ENCODE measurements at places on chromosomes 1 and 21. TPM values are rescaled to one million over a fixed set of nuclear protein-coding genes. Genes with fewer than 3 reads are reported as not detected.

DNA sequence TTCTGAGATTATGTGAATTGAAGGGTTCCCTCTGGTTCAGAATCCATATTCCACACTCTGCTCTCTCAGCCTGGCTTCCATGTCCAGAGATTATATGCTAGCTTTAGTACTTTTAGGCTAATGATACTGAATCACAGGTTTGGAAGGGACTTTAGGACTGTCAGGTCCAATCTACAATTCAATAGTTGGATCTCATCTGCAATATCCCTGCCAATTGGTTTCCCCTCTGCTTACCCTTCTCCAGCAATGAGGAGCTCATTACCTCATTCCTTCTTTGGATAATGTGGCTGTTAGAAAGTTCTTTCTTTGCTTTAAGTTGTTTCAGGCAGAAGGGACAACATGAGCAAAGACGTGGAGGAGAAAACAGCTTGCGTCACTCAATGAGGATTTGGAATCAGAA lies 245.3 kb downstream of the PLPP3 start:
- DNase-seq, result no peak

The ATP1A2 gene
- 0.54 TPM for total RNA-seq

GRCh38 chr1:97919585-97920261 lies 1.1 kb downstream of the DPYD start:
- DNase-seq, result no peak

DNA sequence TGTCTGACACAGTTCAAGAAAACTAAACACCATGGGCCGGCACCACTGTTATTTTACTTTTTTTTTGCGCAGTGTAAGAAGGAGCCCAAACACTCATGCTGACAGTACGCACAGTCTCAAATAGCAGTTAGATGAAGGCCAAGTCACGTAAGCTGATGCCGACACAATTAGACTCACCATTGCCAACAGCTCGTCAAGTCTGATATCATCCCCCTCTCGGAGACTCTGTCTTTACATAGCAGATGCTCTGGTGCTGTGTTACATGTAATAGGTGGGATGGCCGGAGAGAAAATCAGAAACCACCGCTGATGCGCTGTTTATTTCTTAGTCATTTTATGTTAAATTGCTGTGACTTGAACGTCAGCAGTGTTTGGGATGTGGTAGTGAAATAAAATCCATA lies 49.3 kb downstream of the TGFB2 start:
- DNase-seq, result no peak

The BTG2 gene
- 192 TPM for total RNA-seq

DNA sequence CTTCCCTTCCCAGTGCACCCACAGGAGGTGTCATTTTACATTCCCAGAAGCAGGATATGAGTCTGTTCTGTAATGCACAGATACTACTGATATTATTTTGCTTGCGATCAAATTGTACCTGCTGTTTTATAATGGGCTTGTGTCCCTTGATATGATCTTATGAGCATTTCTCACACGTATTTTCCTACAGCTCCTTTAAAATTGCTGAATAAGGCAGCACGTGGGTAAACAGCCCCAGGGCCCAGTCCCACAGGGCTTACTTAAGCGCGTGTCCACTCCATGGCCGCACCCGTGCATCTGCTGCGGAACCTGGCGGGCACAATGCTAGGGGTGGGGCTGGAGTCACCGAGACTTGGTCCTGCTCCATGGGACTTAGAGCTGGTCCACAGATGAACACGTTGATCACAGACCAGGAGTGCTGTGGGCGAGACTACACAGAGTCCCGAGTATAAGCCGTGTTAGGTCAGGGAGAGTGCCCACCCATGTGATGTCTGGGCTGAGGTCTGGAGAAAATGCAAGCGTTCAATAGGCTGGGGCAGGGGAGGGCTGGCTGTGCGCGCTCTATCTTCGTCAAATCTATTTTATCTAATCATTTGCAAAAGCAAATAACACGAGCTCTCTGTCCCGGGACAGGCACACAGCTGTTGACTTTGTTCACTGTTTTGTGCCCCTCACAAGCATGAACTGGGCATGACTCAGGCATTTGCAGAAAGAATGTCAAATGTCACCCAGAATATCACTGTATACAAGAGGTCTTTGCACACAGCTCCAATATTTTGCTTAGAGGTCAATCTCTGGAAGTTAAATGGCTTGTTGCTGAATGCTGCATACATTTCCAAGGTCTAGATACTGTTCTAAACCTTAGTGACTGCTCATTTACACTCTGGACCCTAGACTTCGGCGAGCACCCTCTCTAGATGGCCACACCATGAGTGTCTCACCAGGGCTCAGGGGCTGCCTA lies 119.3 kb downstream of the CRYAA start:
- DNase-seq, result no peak

The CBR3 gene
- not detected for total RNA-seq

DNA sequence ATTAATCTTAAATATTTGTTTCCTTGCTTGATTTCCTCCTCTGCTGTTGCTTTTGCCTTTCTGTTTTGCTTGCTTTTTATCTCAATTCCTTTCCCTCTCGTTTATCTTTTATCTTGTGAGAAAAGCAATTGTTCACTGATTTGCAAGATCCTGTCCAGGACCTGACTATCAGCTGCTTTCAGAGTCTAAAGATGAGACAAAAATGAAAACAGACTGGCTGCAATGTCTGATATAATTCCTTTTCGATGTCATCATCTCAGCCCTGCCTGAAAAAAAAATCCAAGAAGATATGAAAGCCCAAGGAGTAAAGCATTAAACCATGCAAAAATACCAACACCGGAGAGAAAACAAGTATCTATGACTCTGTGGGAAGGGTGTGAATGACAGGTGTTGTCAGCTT lies 225.5 kb downstream of the PATJ start:
- no peak for DNase-seq

The FCRLA gene
- not detected for total RNA-seq

DNA sequence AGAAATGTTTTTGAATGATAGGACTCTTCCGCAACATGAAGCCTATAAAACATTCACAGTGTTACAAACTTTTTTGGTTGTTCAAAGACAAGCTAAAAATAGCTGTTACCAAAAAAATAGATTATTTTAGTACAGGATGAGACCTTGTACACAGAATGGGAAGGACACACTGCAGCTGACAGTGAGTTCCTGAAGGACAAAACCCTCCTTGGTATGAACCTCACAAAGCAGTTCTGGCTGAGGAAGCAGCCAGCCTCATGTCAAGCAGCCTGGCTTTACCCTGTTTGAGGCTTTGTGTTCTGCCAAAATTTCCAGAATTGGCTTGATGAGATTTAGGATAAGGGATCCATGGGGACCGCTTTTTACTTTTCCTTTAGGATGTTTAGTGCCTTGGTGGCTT lies 93.7 kb downstream of the RGL1 start:
- DNase-seq, result no peak

GRCh38 chr1:225888898-225889601 lies at the start of gene LEFTY1:
Gene LEFTY1, minus strand, starts transcription at chr1:225889146. Its CDS starts 80 bp downstream, at chr1:225889066.
- DNase-seq, result no peak

The LRRC39 gene
- 1.7 TPM for total RNA-seq

The ALPL gene
- total RNA-seq, result 0.59 TPM

- DNase-seq, result no peak
These were observed 69.9 kb upstream of the ZC3H11B start for GRCh38 chr1:219682788-219683187.

The SYT14 gene
- total RNA-seq, result 1.7 TPM

The OR2L13 gene
- not detected for total RNA-seq

DNA sequence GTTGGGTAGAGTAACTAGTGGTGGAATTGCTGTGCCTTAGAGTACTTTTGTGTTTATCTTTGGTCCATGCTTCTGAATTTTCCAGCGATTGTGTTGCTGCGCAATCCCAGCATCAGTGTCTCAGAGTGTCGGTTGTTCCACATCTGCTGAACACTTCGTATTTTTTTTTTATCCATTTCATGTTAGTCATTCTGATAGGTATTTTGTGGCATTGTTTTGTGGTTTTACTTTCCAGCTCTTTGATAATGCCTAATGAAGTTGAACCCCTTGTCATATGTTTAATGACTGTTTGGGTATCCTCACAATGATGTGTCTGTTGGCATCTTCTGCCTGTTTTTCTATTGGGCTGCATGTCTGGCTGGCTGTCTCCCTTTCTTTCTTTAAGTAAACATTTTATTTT lies 13.6 kb downstream of the TUFT1 start:
- no peak for DNase-seq

- DNase-seq, result no peak
These were observed 414.0 kb downstream of the PRDM2 start for GRCh38 chr1:14113841-14114567.

The MX2 gene
- 3.9 TPM for total RNA-seq

DNA sequence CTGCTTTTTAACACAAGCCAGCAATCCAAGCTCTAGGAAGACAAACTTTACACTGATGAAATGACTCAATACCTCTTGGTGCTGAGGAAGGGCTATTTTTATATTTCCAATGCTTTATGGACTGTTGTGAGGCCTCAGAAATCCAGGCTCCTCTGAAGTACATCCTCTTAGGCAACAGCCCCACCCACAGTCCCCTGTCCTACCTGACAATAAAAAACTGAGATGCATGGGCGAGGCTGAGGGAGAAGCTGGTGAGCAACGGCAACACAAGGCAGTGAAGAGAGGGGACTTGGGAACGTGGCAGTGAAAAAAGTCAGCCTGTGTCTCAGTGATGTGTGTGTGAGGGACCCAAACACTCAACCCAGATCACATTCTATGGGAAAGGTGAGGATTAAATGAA lies 10.1 kb upstream of the CPT2 start:
- no peak for DNase-seq

The RNU1-1 gene
- total RNA-seq, result 3,945 TPM

DNA sequence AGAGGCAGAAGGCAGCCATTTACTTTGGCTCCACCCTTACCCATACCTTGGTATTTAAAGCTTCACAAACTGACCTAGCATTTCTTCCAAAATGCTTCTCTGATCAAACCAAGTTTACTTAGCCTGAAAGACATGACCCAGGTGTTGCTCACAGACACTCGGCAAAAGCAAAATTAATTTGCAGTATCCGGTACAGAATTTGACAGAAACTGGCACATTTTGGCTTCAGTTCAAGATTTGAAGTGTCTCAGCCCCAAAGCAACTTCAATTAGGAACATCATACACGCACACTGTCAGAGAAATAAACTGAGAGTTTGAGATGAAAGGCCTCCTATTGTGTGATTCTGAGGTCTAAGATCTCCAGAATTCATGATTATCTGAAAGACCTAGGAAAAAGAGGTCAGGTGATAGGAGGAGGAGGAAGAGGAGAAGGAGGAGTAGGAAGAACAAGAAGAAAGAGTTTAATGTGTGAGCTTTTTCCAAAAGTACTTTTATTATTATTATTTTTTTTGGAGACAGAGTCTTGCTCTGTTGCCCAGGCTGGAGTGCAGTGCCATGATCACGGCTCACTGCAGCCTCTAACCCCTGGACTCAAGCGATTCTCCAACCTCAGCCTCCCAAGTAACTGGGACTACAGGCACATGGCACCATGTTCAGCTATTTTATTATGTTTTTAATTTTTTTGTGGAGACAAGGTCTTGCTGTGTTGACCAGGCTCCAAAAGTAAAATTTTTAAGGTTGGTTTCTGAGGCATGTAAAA lies 143.6 kb downstream of the SLC45A1 start:
- no peak for DNase-seq

DNA sequence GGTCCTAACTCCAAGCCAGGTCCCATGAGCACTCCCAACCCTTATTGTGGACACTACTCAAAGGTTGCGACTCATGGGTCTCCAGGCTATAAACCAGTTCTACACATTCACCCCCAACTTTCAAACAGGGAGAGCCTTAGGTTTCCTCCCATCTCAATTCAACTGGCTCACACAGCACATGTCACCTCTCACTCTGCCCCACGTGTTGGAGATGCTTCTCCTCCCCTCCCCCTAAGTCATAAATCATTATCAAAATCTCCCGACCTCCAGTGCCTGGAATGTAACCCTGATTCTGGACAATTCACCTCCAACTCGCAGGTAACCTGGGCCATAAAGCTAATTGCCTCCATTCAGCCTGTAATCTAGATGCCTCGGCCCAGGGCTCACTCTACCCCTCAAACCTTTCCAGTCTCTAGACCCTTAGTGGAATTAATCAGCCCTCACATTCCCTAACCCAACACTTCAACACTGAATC lies 595 bp downstream of the AK2 start:
- DNase-seq, result no peak

Measured in mesothelial cell of epicardium (in vitro differentiated cells).